Activated CD4-positive, alpha-beta memory T cell treated with anti-CD3 and anti-CD28 coated beads for 36 hours (primary cell): ENCODE measurements at places on chromosomes 11 and 22. TPM values are rescaled to one million over a fixed set of nuclear protein-coding genes. Genes with fewer than 3 reads are reported as not detected.

The C22orf31 gene
- total RNA-seq: not detected

The FAT3 gene
- not detected for total RNA-seq

The LRRC56 gene
- total RNA-seq: 1.3 TPM

The APOA4 gene
- not detected for total RNA-seq
